ENCODE measurements at places on chromosomes 12 and 14.

GRCh38 chr14:22773162-22774010 is 6.9 kb downstream of the OXA1L start:
- no peak for ATAC-seq

DNA sequence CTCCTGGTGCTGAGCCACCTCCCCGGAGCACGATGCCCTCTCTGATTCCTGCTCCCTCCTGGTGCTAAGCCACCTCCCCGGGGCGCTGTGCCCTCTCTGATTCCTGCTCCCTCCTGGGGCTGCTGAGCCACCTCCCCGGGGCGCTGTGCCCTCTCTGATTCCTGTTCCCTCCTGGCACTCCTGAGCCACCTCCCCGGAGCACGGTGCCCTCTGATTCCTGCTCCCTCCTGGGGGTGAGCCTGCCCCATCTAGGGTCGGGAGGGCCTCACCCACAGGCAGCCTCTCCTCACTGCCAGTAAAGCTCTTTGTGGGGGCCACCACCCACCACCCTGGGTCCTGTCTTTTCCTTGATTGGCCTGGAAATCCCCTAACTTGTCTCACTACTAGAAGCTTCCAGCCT is 327.6 kb upstream of the SFSWAP start:
- ATAC-seq: no peak

DNA sequence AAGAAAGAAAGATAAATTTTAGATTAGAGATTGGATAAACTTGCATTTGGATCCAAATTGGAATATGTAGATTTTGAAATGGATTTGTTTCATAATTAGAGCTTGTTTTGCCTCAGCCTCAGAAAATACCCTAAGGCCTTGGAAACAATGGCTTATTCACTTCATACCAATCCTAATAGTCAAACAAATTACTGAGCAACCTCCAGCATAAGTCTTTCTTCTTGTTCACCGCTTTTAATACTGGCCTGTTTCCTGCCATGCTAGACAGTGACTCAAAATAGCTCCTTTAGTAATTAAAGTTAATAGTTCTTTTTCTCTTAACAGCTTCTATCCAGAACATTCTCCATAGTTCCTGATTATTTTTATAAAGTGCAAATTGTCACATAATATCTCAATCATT is 110.9 kb upstream of the DNM1L start:
- ATAC-seq: no peak

DNA sequence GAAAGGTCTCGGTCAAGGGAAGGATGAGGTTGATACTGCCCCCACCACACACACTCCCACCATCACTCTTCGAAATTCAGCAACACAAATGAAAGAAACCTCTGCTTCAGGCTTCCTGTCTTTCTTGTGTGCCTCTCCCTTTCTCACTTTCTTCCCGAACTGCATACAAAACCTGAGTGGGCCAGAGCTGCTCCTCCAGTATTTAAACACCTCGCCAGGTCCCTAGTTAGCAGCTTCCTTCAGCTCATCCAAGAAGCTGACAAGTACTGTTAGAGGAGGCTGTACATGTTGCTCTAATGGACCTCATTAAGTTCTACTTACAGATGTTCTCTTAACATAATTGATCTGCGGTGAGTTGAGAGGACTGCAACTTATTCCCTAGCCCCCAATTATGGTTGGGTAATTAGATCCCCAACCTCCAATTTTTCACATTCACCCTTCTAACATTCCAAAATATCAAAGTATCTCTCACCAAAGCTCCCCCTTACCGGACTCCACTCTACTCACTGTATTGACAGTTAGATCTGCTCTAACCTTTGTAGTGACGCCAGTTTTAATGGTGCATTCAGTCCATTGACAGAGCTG is 4.1 kb upstream of the LMO3 start:
- no peak for ATAC-seq

DNA sequence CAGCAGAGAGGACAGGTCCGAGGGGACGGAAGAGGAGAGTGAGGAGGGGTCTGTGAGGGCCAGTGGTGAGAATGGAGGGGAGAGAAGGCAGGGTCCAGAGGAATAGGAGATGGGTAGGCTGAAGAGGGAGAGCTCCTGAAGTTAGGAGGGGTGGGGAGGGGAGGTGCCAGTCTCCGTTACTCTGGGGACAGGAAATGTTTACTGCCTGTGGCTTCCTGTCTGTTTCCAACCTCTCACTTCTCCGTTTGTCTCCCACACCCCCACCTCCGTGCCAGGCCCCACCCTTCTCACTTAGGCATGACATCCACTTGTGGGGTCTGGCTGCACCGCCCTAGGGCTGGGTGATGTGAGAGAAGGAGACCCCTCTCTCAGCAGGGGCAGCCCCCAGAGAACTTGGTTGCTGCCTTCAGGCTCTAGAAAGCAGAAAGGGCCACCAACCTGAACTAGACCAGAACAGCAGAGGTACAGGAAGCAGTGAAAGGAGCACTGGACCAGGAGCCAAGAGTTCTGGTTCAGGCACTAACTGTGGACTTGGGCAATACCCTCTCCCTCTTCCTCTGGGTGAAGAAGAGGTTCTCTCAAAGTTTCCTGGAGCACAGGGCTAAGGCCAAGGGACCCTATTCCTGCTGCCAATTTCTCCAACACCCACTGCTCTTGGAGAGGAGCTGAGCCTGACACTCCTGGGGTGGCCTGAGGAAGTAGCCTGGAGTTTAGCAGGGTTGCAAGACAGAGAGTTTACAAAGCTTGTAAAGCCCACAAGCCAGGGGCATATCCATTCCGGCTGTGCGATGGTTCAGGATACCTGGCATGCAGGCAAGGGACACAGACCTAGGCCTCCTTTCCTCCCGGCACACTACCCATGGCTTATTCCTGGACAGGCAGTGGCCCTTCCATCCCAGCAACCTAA is 5.5 kb downstream of the ITGA5 start:
- ATAC-seq: peak; percentile 42

GRCh38 chr12:50057000-50057841 is at the start of gene ASIC1:
Gene ASIC1, plus strand, starts transcription at chr12:50057596. Its CDS starts 1,171 bp downstream, at chr12:50058767.
- peak; percentile 66 for ATAC-seq

DNA sequence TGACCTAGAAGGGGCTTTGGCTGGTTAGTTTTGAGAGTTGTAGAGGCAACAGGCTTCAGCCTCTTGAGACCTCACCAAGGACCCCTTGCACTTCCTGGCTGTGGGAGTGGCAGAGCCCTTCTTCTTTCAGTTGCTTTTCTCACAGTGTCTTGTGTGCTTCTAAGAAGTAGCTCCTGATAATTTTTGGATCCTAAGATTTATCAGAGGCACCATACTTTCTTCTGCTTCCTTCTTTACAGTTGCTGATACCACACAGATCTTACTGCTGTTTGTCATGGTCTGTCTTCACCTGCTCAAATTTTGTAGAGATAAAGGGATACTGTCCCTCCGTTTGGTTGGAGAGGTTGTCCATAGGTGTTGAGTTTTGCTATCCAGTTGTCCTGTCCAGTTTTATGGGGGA is 33.8 kb downstream of the VRK1 start:
- ATAC-seq: no peak

DNA sequence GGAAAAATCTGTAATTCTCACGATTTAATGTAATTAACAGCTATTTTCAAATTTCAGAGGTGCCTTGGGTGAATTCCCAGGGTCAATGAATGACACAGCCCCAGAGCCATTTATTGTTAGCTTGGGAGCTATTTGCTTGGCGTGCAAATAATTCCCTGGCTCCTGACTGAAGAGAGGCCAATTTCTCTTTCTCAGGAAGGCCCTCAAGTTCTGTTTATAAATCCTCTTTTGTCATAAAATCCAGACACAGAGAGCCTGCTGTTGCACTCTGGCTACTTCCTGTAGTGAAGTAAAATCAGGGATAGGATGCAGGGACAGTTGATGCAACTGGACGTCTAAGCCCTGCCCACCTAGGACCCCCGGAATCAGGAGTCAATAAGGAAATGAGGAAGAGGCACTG is 154.3 kb downstream of the TMX1 start:
- no peak for ATAC-seq

DNA sequence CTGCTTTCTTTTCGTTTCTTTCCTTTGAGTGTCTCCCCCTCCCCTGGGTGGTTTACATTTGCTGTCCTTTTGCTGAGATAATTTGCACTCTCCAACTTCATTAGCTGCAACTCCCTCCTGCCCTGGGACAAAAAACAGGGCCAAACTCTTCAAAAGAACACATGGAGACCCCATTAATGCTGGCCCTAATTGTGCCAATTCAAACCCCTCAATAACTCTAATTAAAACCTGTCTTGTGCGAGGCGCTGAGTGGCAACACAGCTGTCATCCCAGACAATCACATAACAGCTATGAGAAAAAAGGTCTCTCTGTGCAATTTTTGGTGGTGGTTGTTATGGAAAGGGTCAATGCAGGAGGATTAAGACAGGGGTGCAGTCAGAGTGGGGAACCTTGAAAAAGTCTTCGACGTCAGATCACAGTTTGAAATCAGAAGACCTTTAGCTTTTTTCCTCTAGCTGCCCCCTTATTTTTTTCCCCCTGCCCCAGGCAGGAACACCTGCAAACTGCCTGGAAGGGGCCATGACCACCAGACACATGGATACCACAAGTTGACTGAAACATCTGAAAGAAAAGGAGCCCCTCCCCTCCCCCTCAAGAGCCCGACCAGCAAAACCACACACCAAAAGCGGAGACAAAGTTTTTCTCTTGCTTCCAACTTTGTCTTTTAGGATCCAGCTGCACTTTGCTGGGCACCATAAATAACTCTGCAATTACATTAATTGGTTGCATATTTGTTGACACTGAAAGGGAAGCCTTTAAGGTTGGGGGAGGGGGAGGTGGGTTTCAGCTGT is 26.5 kb upstream of the SMOC1 start:
- ATAC-seq: no peak

- no peak for ATAC-seq
These were observed 2.0 kb upstream of the TRIM9 start for GRCh38 chr14:51096870-51097269.

- no peak for ATAC-seq
These were observed 32.0 kb downstream of the CCNK start for GRCh38 chr14:99513183-99513694.

- ATAC-seq: no peak
These were observed 19.2 kb upstream of the LRIG3 start for GRCh38 chr12:58939399-58940100.

- ATAC-seq: no peak
These were observed 310 bp downstream of the BICDL1 start for GRCh38 chr12:119989361-119989730.

GRCh38 chr12:126095748-126096510 is 1030.7 kb downstream of the AACS start:
- no peak for ATAC-seq

GRCh38 chr12:10386857-10387256 is 3.0 kb downstream of the KLRK1 start:
- ATAC-seq: no peak

DNA sequence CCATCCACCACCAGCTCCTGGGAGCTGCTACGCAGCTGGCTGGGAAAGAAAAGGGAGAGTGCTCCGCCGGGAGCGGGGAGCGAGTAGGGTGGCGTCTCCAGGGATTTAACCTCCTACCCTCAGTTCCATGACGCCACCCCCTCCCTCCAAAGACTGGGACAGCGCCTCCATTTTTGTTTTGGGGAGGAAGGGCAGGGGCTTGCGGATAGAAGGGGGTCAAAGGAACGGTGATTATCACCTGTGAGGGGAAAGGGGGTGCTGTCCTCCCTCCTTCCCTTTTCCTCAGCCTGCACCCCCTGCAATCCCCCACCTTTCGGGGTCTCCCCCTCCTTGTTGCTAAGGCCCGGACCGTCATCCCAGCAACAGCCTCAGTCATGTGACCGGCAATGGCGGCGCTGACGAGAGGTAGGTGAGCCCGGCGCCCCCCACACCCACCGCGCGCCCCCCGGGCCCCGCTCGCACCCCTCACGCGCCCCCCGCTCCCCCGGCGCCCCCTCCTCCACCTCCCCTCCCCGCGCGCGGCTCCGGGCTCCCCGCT is at the start of gene DTX3:
TSS of gene DTX3 (plus strand) at position 371 of the 538 bp plus-strand sequence. CDS start 1,694 bp downstream, outside the sequence.
- peak; percentile 60 for ATAC-seq

- no peak for ATAC-seq
These were observed 55.7 kb downstream of the APOBEC1 start for GRCh38 chr12:7610006-7610405.

DNA sequence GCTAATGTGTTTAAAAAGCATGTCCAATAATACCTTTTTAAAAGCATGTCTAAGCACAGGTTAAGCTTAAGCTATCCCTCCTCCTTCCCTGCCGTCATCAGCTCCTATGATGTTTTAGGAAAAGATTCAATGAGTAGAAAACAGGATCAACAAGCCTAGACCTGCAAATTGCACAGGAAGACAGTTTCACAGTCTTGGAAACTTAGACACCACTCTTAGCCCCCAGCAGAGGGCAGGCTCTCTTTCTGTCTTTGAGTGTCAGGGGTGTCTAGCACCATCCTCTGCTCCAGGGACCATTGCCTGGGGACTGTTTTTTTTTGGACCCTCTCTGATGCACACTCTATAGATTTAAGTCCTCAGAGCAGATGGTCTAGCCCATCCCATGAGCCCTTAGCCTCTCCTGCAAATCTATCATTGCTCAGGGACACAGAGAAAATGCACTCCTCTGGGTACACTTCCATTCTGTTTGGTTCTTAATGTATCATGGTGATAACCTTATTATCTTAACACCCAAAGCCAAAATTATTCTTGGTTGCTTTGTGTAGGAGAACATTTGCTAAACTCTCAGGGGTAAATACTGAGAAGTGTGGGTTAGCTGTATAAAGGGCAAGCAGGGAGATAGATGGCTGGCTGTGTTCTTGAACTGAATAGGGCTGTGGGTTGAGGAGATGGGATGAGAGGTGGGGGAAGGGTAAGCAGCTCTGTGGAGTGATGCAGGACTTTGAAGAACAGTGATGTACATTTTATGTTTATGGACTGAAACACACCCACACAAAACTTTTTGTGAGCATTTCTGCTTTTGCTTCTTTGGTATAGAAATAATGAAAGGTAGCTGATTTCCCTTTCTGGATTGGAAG is 259.9 kb upstream of the DDHD1 start:
- no peak for ATAC-seq

DNA sequence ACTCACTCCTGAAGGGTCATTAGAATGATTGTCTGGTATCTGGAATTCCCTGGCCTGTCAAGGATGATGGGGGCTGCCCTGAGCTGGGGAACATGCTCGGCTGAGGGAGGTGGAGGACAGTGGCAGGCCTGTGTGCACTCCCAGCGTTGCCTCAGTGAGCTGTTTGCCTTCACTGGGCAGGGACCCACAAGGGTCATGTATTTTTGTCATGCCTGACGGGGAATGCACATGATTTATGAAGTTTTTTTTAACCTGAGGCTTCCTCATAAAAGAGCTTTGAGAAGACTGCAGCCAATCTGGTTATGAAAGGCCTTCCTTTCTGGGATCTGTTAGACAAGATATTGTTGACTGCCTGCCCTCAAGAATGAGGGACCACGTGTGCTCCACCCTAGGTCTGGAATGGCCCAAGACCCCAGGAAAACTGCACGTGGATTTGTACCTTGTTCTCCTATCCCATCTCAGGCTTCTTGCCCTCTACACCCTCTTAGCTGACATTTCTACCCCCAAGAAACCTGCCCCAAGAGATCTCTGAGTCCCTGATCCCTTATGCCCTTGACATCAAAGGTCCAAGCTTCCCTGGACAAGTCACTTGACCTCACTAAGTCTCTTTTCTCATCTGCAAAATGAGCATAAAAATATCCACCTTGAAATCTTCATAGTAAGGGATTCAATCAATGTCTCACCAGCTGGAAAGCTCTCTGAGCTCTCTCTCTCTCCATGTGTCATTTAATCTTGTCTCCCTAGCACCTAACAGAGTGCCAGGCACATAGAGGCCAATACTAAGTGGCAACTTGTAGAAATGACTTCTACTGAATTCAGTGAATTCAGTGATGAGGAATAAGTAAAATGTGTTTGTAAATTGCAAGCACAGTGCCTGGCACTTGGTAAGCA is 24.5 kb upstream of the COL2A1 start:
- no peak for ATAC-seq

GRCh38 chr12:110948041-110948440 is 27.7 kb upstream of the MYL2 start:
- no peak for ATAC-seq

Data from activated CD4-positive, CD25-positive, alpha-beta regulatory T cell treated with anti-CD3 and anti-CD28 coated beads, Interleukin-2, amount 50 U/mL, for 24 hours (primary cell).